ENCODE measurements at places on chromosomes 5 and 9.

GRCh38 chr9:3951161-3951665 lies 348.7 kb downstream of the GLIS3 start:
- no peak for DNase-seq

DNA sequence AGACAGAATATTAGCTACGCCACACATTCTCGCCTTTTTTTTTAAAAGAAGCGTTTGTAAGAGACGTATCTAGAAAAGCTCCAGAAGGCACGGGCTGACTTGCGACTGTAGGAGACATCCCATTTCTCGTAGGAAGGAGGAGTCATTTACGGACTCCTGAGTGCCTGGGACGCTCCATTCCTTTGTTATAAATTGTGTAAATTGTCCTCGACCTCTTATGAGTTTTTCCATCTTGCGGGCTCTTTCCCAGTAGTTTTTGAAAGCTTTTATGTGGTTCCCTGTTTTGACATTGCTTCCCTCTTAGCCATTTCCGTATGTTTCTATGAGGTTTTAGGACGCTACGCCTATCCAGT lies 1.0 kb downstream of the RABL6 start:
- no peak for DNase-seq

- DNase-seq, result no peak
Measured at GRCh38 chr5:17277907-17278306, 60.5 kb downstream of the BASP1 start.

DNA sequence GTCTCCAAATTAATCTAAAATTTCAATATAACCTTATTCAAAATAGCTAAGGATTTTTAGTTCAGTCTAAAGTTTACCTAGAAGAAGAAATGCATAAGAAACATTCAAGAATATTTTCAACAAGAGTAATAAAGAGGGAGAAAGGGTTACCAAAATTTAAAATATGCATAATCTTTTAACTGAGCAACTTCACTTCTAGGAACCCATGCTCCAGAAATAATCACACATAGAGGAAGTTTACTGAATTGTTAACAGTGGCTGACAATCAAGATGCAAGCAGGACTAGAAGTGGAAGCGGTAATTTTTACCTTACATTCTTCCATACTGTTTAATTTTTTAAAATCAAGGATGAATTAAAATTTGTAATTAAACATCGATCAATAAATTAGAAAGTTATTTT lies 1.9 kb downstream of the PJA2 start:
- no peak for DNase-seq

GRCh38 chr9:71355884-71356283 lies 234.5 kb upstream of the TRPM3 start:
- no peak for DNase-seq

DNA sequence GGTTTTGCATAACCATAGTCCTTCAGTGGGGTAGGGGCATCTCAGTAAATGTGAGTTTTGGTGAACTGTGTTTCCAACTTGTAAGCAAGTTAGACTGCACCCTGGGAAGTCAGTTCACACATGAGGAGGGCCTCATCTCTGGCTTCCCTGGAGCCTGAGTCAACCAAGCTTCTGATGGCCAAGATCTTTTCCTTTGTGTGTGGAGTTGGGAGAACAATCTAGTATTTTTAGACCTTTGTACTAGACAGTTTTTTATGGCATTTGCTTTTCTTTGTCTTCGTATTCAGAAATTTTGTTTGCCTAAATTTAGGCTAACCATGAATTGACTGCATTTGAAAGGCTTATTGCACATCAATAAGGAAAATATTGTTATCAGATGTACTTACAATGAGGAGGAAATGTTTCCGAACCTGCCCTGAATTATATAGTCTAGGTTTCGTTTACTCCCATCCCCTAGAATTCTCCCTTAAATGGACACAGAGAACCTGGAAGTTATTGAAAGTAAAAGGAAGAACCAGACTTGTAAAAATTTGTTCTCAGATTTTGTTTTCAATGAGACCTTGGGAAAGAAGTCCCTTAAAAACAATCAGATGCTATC lies 204.6 kb downstream of the AOPEP start:
- no peak for DNase-seq

DNA sequence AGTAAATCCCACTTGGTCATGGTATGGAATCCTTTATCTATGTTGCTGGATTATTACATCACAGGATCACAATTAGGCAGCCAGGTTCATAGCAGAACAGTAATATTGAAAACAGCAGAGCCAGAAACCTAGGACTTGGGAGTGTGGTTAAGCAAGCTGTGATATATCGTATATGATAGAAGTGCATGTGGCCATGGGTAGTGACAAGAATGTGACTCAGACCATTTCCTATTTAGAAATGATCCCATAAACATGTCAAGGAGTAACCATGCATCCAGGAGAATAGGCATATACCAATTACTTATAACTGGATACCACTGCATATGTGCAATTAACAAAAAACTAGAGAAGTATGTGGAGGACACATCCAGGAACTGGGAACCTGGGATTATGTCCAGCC lies 31.2 kb downstream of the AMBP start:
- no peak for DNase-seq

DNA sequence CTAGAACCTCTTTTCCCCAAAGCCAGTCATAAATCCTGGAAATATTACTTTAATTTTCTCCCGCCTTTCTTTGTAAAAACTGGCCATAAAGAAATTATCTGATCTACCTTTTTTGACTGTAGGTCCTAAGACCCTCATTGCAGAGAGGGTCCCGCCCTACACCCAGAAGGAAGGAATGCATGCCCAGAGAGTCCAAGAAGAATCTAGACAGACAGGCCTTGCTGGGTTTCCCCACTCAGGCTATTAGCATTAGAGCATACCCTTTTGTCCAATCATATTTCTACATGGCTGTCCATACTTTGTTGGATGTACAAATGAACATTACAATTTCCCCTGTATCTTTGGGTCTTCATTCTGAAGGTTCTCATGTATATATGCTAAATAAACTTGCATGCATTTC lies 1.9 kb upstream of the ATG10 start:
- DNase-seq, result no peak

- DNase-seq, result no peak
Measured at GRCh38 chr9:130263601-130264413, 1.8 kb upstream of the HMCN2 start.

DNA sequence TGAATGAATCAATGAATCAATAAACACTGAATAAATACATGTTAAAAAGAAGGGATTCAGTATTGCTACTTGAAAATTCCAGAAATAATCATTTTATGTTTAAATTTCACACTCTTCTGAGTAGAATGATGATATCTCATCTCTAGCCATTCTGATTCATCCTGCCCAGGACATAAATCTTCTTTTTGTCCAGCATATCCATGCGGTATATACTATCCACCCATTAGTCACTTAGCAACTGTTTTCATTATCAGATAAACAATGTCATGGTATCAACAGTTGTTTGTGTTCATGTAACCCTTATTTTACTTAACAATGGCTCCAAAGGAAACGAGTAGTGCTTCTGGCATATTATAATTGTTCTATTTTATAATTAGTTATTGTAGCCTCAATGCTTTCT lies 432.4 kb upstream of the SMC2 start:
- DNase-seq, result no peak

- no peak for DNase-seq
Measured at GRCh38 chr9:74500584-74500924, 3.4 kb downstream of the RORB start.

- DNase-seq, result no peak
Measured at GRCh38 chr5:162703914-162704313, 636.3 kb downstream of the GABRG2 start.

GRCh38 chr5:177440990-177441780 lies 5.4 kb upstream of the PRR7 start:
- DNase-seq, result no peak

GRCh38 chr5:130884023-130884422 lies 281.0 kb downstream of the HINT1 start:
- DNase-seq, result no peak

DNA sequence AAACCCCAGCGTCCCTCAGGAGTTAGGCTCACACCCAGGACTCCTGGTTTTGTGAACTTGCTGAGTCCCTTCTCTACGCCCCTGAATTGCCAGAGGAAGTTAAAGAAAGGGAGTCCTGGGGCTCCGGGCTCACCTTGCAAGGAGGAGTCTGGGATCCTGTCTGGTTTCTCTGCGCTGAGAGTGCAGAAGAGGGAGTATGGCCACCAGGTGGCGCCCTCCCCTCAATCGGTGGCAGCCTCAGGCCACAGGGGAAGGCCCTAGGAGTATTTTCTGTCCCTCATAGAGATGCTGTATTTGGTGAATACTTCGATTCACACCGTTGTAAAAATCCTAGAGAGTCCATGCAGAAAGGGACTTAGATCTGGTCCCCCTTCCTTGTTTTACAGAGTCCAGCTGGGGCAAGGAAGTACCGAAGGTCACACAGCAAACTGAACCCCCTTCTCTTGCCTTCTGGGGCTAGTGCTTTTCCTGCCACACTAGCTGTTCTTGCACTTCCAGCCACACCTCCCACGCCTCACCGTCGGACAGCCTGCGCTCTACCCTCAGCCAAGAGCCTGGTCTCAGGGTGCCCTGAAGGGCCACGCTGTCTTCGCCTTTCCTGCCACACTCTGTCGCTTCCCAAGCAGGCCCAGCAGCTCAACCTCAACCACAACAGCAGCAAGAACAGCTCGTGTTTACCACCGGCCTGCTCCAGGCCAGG lies 10.2 kb downstream of the HAND1 start:
- peak; percentile 43 for DNase-seq

DNA sequence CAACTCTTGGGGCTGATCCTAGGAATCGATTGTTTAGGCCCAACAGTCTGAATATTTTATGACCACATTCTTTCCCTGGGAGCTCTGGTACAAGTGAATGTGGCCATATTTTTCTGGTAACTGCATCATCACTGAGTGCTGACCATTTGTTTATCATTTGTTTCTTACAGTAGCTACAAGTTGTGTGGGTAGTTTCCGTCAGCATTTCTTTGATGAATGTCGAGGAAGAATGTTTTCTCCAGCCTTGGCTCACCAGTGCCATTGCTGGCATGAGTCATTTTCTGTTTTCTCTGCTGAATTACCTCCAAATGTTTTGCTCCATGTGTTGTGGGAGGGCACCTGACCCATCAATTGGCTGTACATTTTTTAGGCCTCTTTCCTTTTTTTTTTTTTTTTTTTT lies 14.1 kb upstream of the CARD19 start:
- DNase-seq, result no peak

- DNase-seq, result no peak
Measured at GRCh38 chr9:94443032-94443722, 111.7 kb upstream of the PCAT7 start.

- no peak for DNase-seq
Measured at GRCh38 chr5:19733612-19734495, 254.1 kb downstream of the CDH18 start.

- DNase-seq, result peak; percentile 8
Measured at GRCh38 chr9:122904466-122904822, 715 bp downstream of the RC3H2 start.

- DNase-seq, result no peak
Measured at GRCh38 chr9:21454149-21454548, 13.9 kb downstream of the IFNA1 start.

DNA sequence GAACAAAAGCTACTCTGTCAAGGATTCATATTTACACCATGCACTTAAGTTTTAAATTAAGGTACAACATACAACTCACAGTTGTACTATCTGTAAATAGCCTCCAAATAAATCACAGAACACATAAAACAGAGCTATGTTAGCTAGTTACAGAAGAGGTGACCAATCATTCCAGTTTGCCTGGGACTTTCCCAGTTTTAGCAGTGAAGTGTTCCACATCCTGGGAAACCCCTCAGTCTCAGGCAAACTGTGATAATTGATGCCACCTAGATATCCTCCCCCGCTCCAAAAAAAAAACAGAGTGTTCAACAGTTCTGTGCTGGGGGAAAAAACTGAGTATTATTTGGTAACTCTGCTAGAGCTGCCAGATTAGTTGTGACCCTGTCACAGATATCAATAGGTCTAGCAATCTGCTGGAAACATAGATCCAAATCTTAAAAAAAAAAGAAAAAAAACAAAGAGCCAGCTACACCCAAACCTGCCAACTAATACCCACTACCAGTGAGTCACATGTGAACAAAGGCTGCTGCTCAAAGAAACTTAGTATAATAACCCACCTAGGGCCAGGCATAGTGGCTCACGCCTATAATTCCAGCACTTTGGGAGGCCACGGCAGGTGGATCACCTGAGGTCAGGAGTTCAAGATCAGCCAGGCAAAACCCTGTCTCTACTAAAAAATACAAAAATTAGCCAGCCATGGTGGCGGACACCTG lies 5.7 kb downstream of the TBCA start:
- no peak for DNase-seq

GRCh38 chr5:137201876-137202275 lies 297.2 kb downstream of the SPOCK1 start:
- DNase-seq, result peak; percentile 71

DNA sequence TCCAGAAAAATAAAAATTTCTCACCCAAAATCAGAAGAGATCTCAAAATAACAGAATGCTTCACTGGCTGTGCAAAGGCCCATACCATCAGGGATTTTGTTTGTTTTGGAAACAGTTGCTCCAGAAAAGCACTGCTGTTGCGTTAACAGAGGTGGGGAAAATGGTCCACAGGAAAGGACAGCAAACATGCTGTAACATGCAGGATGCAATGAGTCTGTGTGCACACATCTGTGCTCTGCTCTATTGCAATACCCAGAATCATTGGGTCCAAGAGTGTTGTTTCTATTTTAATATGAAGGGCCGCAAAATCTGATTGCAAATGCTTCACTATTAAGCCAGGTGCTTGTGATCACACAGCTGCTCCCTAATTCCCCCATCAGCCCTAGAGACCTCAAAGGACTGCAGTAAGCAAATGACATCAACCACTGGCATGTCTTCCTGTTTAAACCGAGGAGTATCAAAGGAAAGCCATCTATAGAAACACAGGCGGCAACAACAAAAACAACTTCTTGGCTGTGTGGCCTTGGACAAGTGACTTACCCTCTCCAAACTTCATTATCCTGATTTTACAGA lies 141.0 kb downstream of the DCP2 start:
- DNase-seq, result peak; percentile 36

DNA sequence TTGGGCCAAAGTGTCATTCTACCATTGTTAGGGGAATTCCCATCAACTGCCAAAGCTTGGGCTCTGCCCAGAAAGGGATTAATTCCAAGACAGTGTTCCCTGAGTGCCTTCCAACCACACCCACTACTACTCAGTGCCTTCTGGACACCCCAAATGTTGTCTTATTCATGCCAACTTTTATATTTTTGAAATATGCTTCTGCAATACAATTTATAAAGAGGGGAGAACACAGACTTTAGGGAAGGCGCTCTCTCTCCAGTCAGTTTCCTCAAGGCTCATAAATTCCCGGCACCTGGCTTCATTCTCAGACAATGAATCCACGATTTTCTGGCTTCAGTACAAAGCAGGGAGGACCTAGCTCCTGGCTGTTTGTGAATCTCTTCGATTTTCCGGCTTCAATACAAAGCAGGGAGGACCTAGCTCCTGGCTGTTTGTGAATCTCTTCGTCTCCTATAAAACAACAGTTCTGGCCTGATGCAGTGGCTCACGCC lies 120.1 kb upstream of the MYO10 start:
- DNase-seq, result no peak

GRCh38 chr5:133918731-133919130 lies 49.7 kb downstream of the C5orf15 start:
- DNase-seq, result no peak

Data from muscle of back (tissue), 13 donors.